ENCODE measurements at places on chromosomes 4 and X. TPM values are rescaled to one million over a fixed set of nuclear protein-coding genes. Genes with fewer than 3 reads are reported as not detected.

The HSD17B10 gene
- 82.8 TPM for total RNA-seq

The STAP1 gene
- not detected for total RNA-seq

The DGAT2L6 gene
- total RNA-seq = not detected

The MUC7 gene
- total RNA-seq = not detected

The TGIF2LX gene
- not detected for total RNA-seq
